Regular cardiac myocyte (primary cell): ENCODE measurements at places on chromosomes 16 and 17. TPM values are rescaled to one million over a fixed set of nuclear protein-coding genes. Genes with fewer than 3 reads are reported as not detected.

PRRT2 gene
- total RNA-seq: 0.58 and 3.1 TPM in 2 replicates

CORO1A gene
- 0.28 and 3.3 TPM in 2 replicates for total RNA-seq

ADAP2 gene
- total RNA-seq: 7.9 and 12.1 TPM in 2 replicates

KRTAP17-1 gene
- total RNA-seq: not detected in 2 replicates

ANKFN1 gene
- not detected in 2 replicates for total RNA-seq

SNX20 gene
- total RNA-seq: not detected in 2 replicates

GSDMA gene
- under 0.01 TPM in 1 of 2 replicates, not detected in the other for total RNA-seq

CCDC200 gene
- total RNA-seq: not detected in 2 replicates

WNK4 gene
- 3.5 and 4.5 TPM in 2 replicates for total RNA-seq

CDC27 gene
- total RNA-seq: 94.7 and 145 TPM in 2 replicates

CRHR1 gene
- not detected in 2 replicates for total RNA-seq

CNGB1 gene
- total RNA-seq: not detected in 2 replicates

MYL4 gene
- total RNA-seq: 0.77 and 2.8 TPM in 2 replicates

POLR3K gene
- 3.4 and 16.7 TPM in 2 replicates for total RNA-seq

CRYBA1 gene
- total RNA-seq: 0.19 TPM in 1 of 2 replicates, not detected in the other

RHBDF1 gene
- total RNA-seq: 24.8 and 31.4 TPM in 2 replicates

UBTF gene
- total RNA-seq: 31.3 and 58.1 TPM in 2 replicates

ZNF821 gene
- 3.4 and 4.0 TPM in 2 replicates for total RNA-seq

CD300A gene
- total RNA-seq: under 0.01 TPM in 1 of 2 replicates, not detected in the other

ETV4 gene
- 1.1 and 3.6 TPM in 2 replicates for total RNA-seq

IGF2BP1 gene
- 0.85 and 5.0 TPM in 2 replicates for total RNA-seq

DNASE1L2 gene
- total RNA-seq: 0.56 and 0.58 TPM in 2 replicates

SENP3 gene
- total RNA-seq: 71.0 and 99.3 TPM in 2 replicates

MT1F gene
- total RNA-seq: 0.56 and 0.96 TPM in 2 replicates

UTS2R gene
- total RNA-seq: not detected in 2 replicates

OR3A2 gene
- not detected in 2 replicates for total RNA-seq

NLRC3 gene
- total RNA-seq: under 0.01 and 0.19 TPM in 2 replicates

RAD51D gene
- 4.8 and 13.6 TPM in 2 replicates for total RNA-seq

WNT3 gene
- total RNA-seq: 1.2 and 2.0 TPM in 2 replicates

CCL1 gene
- not detected in 2 replicates for total RNA-seq

NPIPA2 gene
- not detected in 2 replicates for total RNA-seq

SRCAP gene
- 19.2 and 24.0 TPM in 2 replicates for total RNA-seq

ARSG gene
- 2.9 and 5.9 TPM in 2 replicates for total RNA-seq

CACNG1 gene
- not detected in 2 replicates for total RNA-seq

TEX14 gene
- total RNA-seq: under 0.01 TPM in 2 replicates

PGAP6 gene
- total RNA-seq: 62.9 and 66.8 TPM in 2 replicates

TEKT5 gene
- not detected in 2 replicates for total RNA-seq

KRTAP1-5 gene
- total RNA-seq: 1.9 and 5.1 TPM in 2 replicates

SHCBP1 gene
- 5.6 and 77.5 TPM in 2 replicates for total RNA-seq

SLFN14 gene
- total RNA-seq: not detected in 2 replicates

CLEC10A gene
- total RNA-seq: not detected in 2 replicates

SLC52A1 gene
- total RNA-seq: 0.28 TPM in 1 of 2 replicates, not detected in the other

KRTAP3-2 gene
- total RNA-seq: not detected in 2 replicates

CCL7 gene
- 0.19 and 2.5 TPM in 2 replicates for total RNA-seq

KRT15 gene
- total RNA-seq: 0.56 and 3.5 TPM in 2 replicates

MYH8 gene
- total RNA-seq: not detected in 2 replicates

CALB2 gene
- 0.38 and 1.7 TPM in 2 replicates for total RNA-seq

GNG13 gene
- not detected in 2 replicates for total RNA-seq

TP53TG3F gene
- total RNA-seq: not detected in 2 replicates

HOXB1 gene
- total RNA-seq: 0.19 TPM in 1 of 2 replicates, not detected in the other

ATXN7L3 gene
- total RNA-seq: 32.1 and 40.5 TPM in 2 replicates
